ENCODE measurements at places on chromosomes 5 and 9.
A peak's percentile ranks its signal among the peaks of the same experiment; 100 is the strongest.

DNA sequence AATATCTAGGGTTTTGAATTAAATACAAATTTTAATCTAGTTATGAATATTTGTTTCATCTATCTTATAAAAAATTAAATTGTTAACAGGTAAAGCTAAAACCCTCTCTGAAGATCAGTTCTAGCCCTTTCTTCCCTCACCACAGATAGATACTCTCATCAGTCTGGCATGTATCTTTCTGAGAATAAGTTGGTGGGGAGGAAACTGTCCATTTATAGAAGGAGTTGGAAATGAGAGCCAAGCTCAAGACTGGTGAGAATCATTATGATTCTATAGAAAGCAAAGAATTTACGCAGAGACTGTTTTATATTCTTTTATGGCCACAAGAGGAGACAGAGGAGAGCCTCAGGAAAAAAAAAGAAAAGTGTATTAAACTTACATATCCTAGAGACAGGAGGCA lies 59.0 kb downstream of the STARD4 start:
- DNase-seq: no peak

GRCh38 chr5:82661933-82662332 lies 383.8 kb upstream of the RPS23 start:
- no peak for DNase-seq

GRCh38 chr5:159427180-159428012 lies 97.1 kb upstream of the IL12B start:
- no peak for DNase-seq

GRCh38 chr9:134620751-134621557 lies 20.6 kb upstream of the COL5A1 start:
- DNase-seq: no peak

DNA sequence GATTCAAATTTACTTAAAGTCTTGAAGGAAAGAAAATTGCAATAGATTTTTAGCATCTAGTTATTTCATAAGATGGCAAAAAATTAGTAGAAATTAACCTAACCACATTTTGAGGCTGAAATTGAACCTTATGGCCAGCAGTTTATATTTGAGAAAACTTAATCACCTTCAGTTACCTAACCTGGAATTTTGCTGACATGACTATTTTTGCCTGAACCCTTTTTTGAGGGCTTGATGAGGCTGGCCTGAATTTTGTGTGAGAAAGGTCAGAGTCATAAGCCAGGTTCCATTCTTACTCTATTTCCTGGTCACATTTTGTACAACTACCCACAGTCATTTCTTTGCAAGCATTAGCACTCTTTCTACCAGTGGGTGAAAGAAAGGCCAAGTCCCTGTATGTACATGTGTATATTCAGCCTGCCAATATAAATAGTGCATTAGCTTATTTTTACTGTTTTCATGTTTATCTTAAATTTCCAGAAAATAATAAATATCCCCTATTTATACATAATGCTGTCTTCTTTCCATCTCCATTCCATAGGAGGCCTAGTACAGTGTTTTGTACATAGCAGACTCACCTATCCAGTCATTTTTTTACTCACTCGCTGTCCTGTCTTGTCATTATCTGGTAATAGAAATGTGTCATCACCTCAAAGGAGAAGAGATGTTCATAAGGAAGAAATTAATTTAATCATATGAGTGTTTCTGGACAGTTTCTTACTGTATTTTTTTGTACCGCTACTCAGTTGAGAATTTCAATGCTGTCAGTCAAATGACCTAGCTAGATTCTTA lies 108.4 kb upstream of the SGCD start:
- no peak for DNase-seq

GRCh38 chr9:129309041-129309430 lies 131.0 kb upstream of the IER5L start:
- DNase-seq: no peak

- DNase-seq: no peak
Observed at GRCh38 chr9:108058135-108058814, 568.7 kb upstream of the KLF4 start.

DNA sequence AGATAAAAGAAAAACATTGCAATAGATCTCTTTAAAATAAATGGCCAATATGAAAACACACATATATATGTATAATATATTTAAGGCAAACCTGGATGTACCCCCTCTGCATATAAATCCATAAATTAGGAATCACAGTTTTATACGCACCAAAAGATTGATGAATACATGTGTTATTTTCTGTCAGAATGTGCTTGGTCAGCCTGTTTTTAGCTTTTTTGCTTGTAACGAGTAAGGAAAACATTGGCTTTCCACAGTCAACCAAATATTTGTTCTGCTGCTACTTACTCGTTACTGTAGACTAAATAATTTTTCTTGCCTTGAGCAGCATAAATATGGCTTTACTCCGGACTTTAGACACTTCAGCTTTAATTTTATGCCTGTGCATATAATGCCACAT lies 173.7 kb downstream of the CWC27 start:
- DNase-seq: no peak

- no peak for DNase-seq
Observed at GRCh38 chr9:93644397-93645088, 68.2 kb downstream of the PHF2 start.

DNA sequence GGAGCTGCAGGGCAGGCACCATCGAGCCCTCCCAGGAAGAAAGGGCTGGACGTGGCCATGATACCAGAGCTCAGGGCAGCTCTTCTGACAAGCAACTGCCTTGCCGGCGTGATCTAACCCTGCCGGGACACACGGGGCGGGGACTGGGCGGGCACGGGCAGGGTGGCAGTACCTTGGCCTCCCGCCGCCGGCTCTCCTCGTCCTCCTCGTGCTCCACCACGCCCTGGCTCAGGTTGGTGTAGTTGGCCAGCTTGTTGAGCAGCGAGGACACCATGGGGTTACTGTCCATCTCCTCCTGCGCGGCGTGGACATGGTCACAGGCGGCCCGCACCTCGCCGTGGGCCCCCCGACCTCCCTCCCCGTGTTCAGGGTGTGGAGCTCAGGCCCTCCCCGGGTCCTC lies 18.5 kb downstream of the SLC12A7 start:
- no peak for DNase-seq

GRCh38 chr9:107711542-107711941 lies 222.0 kb upstream of the KLF4 start:
- peak; percentile 41 for DNase-seq

DNA sequence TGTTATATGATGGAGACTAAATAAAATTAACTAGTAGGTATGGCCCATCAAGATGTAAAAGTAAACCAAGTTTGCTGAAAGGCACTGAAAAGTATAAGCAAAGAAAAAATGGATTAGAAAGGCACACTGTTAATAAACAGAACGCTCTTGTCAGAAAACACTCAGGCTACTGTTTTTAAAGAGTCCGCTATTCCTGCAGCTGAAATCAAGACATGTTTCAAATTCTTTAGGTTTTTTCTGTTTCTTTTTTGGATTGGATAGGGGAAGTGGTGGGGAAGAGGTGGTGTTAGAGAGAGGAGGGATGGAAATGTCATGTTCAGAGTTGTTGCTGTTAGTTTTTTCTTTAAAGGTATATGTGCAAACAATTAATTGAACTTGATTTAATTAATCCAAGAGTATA lies 17.5 kb downstream of the OSTF1 start:
- DNase-seq: no peak

DNA sequence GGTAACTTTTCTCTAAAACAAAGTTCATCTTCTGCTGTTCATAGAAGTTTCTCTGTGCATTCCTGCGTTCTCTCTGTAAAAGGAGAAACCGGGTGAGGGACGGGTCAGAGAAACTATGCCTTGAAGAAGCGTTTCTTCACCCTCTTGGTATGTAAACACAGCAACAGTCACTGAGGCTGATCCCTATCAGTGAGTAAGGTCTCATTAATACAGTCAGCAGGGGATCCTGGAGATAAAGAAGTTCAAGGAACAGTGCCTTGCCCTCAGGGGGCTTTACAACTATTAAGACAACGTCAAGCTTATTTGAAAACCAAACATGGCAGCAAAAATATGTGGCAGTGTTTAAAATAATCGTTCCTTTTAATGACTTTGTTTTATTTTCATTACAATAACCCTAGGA lies 202.9 kb upstream of the IL12B start:
- DNase-seq: no peak

GRCh38 chr9:123287639-123288038 lies 19.3 kb upstream of the STRBP start:
- DNase-seq: no peak

DNA sequence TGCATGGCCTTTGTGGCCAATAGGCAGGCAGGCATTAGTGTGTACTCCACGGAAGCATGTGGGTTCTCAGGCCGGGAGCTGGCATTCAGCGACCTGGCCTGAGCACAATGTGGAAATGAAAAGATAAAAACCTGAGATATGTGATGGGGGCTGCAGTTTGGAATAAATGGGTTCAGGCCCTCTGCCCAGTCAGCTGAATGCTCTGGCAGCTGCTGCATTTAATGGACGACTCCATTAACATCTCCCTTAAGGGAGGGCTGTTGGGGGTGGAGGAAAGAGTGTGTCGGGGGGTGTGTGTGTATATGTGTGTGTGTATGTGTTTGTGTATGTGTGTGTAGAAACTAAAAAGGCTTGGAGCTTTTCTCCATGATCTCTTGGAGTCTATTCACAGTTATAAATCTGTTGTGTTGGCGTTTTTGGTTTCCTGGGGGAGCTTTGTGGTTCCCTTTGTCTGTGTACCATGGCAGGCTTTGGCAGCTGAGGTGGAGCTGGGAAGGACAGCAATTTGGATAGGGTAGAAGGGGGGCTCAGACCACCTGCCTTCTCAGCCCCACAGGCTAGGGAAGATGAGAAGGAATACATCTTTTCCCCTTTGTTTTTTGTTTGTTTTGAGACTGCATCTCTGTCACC lies 27.3 kb upstream of the HSPA9 start:
- no peak for DNase-seq

DNA sequence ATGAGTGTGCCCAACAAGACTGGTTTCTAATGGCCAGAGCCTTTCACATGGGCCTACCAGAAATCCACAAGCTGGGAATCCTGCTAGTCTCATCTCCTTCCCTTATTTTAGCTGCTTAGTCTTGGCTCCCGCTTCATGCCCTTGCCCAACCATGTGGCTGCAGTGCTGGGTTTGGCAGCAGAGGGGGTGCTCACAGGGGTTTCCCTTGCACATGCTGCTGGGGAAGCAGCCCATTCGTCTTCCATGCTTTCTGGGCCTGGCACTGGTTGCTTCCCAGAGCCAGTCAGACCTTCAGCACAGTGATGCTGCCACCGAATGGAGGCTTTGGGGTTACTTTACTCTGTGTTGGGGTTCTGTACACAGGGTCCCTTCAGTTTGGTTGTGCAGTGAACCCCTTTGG lies 26.3 kb downstream of the SLC46A2 start:
- no peak for DNase-seq

- DNase-seq: no peak
Observed at GRCh38 chr5:78472469-78473106, 112.2 kb downstream of the SCAMP1 start.

- DNase-seq: no peak
Observed at GRCh38 chr9:87776481-87777379, 50.8 kb downstream of the CTSL start.

GRCh38 chr5:172852490-172853354 lies 18.7 kb downstream of the ERGIC1 start:
- no peak for DNase-seq

GRCh38 chr5:171776770-171777759 lies 8.6 kb upstream of the SMIM23 start:
- no peak for DNase-seq

DNA sequence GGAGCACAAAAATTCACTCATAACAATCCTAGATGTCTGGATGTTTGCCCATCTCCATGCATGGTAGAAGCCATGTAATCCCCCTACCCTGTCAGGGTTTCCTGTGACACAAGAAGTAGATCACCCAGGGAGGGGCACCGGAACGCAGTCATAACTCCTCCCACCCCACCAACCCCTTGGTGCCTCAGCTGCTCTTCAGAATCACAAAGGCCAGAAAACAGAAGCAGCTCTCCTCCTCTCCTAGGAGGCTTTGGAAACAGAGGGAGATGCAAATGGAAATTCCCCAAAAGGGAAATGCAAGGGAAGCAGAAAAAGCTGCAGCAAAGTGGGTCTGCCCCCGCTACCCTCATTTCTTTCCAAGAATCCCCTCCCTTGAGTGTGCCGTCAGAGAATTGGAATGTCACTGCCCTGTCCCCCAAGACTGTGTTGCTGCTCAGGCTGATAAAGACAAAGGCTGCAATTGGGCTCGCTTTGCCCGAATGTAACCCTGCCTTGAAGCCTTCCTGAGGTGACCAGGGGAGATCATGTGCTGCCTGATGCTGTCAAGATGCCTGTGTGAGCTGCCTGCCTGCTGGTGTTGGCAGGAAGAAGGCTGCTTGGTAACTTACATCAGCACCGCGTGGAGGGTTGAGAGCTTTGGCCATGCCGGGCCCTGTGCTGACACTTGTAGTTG lies 65.5 kb upstream of the ABCA1 start:
- DNase-seq: no peak

DNA sequence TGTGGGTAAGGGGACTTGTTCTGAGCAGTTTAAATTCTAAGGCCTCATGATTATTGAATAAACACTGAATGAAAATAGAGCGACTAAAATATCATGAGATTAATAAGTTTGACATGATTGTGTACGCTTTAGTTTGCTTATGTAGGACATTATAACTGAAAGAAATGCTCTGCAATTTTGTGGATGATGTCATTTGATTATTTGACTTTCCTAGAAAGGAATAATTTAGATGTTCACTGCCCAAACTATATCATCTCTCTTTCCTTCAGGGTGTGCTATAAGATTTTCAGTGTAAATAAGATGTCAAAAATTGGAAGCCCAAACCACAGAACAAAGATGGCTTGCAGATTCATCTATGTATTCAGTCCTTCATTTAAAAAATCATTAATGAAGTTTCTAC lies 115.7 kb upstream of the MTAP start:
- DNase-seq: no peak

DNA sequence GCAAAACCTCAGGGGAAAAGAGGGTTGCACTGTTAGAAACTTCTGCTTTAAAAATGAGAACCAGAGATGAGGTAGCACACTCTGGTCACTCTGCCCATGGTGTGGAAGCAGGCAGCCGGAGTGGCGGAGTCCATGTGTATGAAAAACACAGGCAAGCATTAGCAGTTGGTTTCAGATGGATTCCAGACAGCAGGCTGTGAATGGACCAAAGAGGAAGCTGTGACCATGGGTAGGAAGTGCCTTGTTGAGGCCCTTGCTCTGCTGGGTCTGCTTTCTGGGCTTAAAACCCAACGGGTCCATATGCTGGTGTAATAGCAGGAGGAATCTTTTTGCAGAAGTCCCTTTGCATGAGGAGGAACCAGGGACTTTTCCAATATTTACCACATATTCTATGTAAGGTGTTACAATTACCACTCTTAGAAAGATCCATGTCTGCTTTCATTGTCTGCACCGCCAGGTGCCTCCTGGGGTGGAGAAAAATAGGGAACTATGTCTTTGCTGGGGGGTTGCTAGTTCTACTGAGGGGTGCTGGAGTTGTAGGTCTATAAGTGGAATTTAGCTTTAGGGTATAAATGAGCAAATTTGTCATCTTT lies 77.0 kb downstream of the ANKRD55 start:
- DNase-seq: no peak

DNA sequence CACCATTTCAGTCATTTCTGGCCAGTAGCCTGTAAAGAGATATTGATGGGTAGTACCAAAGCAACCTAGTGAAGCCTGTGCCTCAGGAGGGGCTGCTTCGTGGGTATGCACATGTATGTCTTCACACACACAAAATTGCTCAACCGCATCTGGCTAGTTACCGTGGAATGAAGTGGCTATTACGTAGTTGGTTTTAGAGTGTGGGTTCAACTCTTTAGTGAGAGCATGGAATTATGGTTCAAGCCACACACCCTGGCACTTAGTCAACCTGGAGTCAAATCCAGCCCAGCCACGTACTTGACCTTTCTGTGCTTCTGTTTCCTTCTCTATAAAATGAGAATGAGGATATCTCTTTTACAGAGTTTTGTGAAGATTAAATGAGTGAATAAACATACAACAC lies 174.9 kb downstream of the TTC39B start:
- no peak for DNase-seq
